ENCODE measurements at places on chromosomes 12 and 14.

DNA sequence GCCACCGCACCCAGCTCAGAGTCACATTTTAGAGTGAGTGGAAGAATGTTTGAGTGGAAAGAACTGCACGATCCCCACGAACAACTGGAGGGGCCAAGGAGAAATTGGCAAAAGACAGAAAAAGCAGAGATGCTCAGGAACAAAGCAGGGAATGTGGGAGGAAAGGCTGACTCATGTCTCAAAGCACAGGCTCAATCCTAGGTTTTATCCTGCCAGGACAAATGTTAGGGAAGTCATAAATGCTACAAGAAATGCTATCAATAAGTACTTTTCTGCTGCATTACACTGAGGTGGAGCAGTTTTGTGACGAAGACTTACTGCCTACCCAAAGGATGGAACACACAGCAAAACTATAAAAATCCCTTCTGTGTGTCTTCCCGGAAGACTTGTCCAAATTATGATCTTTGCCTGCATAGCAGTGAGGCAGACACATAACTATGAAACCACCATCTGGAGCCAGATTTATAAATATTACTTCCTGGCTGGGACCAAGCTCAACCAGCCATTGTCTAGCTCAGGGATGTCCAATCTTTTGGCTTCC is 26.7 kb downstream of the NIN start:
- no peak for DNase-seq

DNA sequence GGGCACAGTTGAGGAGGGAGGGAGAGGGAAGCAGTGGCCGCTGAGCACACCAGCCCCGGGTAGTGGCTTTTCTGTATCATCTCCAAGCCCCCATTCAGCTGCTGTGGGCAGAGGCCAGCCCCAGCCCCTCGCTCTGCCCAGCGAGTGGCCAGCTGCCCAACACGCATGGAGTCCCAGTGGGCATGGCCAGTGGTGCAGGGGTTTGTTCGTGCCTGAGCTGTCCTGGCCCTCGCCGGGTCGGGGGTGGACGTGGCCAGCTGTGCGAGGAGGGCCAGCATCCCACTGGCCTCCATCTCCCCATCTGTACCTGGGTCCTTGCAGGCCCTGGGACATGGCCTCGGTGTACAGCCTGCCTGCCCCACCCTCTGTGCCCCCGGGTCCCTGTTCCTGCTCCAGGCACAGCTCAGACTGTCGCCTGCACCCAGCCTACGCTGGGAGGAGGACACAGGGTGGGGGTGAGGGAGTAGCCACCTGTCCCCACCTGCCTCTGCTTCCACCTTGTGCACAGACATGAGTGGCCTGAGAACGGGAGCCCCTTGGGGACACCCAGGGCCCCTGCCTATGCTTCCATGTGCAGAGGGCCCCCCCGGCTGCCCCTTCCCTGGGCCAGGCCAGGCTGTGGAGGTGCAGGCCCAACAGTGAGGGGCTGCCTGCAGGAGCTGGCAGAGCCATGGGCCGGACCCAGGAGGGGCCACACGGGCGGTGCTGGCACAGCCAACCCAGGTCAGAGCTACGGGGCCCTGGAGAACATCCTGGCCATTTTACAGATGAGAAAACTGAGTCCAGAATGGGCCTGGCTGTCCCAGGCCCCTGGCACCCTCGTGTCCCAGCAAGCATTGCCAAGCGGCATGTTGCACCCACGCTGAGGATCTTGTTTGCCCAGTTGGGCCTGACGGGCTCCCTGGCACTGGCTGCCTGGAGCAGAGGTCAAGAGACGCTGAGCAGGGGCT is 4.3 kb downstream of the INF2 start:
- no peak for DNase-seq

DNA sequence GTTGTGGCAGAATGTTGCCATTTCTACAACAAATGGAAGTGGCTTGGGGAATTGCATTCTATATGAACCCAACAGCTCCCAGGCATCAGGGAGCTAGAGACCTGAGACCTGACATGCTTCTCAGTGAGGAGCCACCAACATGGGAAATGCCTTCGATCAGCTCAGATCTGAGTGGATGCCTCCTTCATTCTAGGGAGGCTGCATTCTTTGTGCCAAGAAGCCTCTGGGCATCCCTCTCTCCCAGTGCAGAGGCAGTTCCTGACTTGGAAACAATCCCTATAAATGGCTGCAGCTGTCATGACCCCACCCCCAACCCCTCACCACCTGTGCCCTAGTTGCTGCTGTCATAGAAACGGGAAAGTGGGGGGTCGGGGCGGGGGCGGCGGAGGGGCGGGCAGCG is 196.3 kb downstream of the PPM1H start:
- no peak for DNase-seq

DNA sequence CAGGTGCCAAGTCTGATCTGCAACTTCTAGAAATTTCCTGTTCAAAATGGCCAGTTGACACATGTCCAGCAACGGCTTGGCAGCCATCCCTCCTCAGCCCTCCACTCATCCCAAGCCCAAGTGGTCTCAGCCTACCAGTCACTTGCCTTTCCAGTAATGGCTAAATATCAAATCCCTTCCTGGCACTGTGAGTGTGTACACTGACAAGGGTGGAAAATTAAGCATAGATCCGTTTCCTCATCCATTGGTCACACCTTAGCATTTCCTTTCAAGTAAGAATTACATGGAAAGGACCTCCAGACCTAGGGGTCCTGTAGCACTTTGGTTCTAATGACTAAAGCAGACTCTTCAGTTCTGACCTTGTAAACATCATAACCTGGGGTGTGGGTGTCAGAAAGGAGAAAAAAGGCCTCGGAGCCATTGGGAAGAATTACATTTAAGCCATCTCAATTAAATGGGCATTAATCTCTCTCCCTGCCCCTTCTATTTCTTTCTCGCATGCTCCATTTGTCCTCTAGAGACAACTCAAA is 15.4 kb downstream of the LLPH start:
- DNase-seq, result no peak

DNA sequence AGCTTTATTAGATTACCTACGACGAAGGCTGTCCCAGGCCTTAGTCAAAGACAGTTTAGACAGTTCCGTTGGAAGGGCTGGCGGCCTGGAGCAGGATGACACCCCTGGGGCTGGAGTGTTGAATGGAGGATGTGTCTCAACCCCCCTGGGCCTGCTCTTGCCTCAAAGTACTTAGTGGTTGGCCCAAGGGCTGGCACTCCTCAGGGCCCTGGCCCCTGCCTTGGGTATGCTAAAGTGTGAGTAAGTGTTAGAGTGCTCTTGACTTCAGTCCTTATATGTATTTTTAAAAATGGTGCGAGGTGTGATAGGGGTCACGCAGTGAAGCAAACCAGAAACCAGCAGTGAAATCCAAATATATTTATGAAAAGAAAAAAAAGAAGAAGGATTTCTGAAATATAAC is 261.6 kb downstream of the KTN1 start:
- DNase-seq, result no peak

DNA sequence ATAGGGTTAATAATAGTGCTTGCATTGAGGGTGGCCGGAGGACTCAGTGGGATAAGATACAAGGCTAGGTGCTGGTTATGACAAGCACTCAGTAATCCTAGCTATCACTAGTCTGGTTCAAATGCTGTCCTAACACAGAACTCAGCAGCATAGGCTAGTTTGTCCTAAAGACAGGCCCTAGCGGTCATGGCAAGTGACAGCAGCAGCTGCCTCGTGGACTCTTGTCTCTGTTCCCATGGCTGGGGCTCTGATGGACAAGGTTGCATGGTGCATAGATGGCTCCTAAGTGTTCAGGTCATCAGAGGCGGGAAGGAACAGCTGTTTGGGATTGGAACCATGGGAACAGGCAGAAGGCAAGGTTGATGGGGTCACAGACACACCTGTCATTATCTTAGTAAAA is 42.4 kb upstream of the IGF1 start:
- no peak for DNase-seq

DNA sequence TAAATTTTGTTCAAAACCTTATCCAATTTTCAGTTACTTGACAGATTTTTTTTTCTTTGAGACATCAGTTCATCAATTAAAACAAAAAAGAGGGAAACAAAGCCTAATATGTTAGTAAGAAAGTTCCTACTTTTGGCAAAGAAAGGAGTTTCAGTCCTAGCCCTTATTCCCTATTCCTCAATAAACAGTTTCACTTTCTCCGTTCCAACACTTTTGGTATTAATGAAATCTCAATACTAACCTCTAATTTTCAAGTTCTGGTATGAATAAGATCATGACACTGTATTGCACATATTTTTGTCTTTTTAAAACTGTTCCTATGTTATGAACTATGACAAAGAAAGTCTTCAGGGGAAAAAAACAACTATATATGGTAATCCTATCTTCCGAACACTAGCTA is 48.4 kb downstream of the RPS6KA5 start:
- no peak for DNase-seq

- no peak for DNase-seq
Measured at GRCh38 chr12:57473886-57474285, 5.8 kb downstream of the ARHGAP9 start.

- DNase-seq, result no peak
Measured at GRCh38 chr12:6323995-6324711, 13.7 kb downstream of the PLEKHG6 start.

DNA sequence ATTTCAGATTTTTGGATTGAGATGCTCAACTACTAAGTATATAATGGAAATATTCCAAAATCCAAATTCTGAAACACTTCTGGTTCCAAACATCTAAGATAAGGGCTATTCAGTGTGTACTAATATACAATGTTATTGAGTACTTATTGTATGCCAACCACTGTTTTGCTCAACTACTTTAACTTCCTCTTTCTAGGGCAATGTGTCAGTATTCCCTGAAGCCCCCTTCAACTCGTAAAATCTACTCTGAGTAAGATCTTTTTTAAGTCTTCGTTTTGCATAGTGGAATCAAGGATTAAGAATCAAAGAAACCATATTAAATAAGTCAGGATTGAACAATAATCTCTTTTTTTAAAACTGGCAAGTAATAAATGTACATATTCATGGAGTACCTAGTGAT is 45.5 kb downstream of the SPATA7 start:
- DNase-seq, result no peak

- DNase-seq, result no peak
Measured at GRCh38 chr12:130658145-130658911, 57.8 kb downstream of the RIMBP2 start.

GRCh38 chr14:71348817-71349216 is 441.6 kb downstream of the PCNX1 start:
- DNase-seq, result no peak

GRCh38 chr14:58826845-58827686 is 189.3 kb downstream of the DACT1 start:
- no peak for DNase-seq

DNA sequence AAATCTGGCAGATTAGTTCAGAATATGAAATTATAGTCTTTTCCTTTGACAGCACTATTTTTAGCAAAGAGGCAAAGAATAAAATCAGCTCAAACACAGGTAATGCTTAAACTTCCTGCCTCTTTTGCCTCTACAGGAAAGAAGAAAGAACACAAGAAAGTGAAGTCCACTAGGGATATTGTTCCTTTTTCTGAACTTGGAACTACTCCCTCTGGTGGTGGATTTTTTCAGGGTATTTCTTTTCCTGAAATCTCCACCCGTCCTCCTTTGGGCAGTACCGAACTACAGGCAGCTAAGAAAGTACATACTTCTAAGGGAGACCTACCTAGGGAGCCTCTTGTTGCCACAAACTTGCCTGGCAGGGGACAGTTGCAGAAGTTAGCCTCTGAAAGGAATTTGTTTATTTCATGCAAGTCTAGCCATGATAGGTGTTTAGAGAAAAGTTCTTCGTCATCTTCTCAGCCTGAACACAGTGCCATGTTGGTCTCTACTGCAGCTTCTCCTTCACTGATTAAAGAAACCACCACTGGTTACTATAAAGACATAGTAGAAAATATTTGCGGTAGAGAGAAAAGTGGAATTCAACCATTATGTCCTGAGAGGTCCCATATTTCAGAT is 17.4 kb downstream of the TMPO start:
- DNase-seq, result no peak

- no peak for DNase-seq
Measured at GRCh38 chr14:65007202-65007601, 20.5 kb downstream of the FNTB start.

DNA sequence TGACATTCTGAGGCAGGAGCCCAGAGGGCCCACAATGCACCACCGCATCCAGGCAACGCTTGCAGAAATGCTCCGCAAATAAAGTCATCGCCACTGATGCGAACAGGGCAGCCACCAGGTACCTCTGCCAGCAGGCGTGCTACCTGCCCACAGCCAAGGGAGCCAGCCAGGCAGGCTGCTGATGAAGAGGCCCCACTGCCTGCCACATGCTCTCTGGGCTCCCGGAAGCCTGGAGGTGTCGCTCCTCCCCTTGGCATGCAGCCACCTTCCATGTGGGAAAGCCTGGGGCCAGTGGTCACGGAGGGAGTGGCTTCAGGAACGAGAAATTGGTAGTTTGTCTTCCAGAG is 14.7 kb downstream of the GPR132 start:
- no peak for DNase-seq

- DNase-seq, result no peak
Measured at GRCh38 chr12:16492240-16492639, 113.7 kb downstream of the LMO3 start.

DNA sequence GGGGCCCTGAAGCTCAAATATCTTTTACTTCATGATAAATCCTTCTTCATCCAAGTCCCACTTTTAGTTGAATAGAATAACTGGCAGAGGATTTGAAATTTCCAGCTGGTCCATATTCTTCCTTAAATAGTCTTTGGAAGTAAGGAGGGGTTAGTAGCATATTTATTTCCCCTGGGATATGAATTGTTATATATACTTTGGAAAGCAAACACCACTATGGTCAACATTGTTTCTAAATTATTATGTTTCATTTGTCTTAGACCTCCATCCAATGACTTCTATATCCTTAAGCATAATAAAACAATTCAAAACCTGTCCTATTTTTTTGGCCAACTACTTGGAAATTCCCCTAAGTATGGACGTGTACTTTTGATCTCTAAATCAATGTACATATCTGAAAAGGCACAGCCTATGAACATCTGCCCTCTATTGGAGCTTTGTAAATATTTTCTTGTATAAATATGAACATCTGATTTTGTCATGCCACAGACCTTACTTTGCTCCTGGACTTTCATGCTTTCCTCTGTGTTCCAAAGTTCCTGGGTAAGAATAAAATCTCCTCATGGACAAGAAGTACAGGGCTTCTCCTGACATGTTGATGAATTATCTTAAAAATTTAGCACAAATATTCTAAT is 1212.0 kb downstream of the GALC start:
- no peak for DNase-seq

Data from stimulated activated CD8-positive, alpha-beta memory T cell treated with anti-CD3 and anti-CD28 coated beads, Interleukin-2, amount 100 ng/mL, for 48 hours (primary cell).